ENCODE measurements at places on chromosomes 5 and 9.

- DNase-seq: peak; percentile 5
Measured at GRCh38 chr9:27377147-27377807, 80.3 kb upstream of the EQTN start.

- no peak for DNase-seq
Measured at GRCh38 chr9:36820392-36820861, 213.6 kb downstream of the PAX5 start.

DNA sequence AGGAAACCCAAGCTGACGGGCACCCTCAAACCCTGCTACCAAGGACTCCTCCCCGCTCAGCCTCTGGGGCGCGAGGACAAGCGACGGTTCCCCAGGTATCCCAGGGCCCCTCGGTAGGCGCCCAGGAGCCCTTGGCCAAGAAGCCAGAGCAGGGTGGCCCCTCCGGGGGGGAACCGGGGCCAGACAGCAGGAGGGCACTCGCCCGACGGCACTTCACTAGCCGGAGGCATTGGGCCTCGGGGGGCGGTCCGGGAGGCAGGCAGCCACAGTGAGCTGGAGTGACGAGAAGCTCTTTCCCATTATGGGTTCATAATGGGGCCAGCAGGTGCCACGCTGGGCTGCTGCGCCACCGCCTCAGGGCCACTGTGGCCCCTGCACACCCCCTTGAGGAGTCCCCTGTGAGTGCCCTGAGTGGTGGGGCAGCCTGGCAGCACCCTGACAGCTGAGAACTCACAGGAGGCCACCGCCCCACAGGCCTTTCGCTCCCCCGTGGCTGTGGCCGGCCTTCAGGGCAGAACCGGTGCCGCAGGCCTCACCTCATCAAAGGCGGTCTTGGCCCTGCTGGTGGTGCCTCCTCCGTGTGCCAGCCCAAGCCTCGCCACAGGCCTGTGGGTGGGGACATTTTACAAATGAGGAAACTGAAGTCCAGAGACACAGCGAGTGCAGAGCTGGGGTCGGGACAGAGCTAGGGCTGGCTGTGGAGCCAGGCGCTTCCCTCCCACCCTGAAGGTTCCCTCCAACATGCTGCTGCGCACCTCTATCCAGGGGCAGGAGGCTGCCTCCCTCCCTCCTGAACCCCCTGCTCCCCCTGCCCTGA, 68.7 kb downstream of the PSMB7 start:
- no peak for DNase-seq

DNA sequence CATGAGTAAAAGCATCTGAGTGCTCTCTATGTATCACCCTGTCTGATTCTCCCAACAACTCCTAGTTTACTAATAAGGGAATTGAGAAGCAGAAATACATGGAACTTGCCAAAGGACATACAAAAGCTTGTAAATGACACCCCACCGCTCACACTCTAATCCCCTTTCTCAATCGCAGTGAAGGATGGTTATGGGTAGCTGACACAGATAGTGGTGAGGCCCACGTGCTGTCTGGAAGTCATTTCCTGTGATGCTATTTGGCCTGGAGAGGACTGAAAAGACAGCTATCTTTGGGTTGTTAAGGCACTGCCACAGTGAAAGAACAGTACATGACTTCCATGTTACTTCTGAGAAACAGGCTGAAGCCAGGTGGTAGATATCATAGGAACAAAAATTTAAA, 117.0 kb downstream of the GLIS3 start:
- DNase-seq: no peak

DNA sequence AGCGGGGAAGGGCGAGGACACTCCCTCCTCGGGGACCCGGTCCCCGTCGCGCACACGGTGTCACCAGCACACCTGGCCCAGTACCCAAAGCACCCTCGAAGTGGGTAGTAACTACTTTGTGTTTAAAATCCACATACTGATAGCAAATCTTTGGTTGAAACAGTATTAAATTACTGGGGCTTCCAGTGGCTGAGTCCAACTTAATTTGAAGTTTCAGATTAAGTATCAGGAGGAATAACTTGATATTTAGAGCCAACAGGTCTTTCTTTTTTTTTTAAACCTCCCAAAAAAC, 615 bp downstream of the ATG10 start:
- no peak for DNase-seq

DNA sequence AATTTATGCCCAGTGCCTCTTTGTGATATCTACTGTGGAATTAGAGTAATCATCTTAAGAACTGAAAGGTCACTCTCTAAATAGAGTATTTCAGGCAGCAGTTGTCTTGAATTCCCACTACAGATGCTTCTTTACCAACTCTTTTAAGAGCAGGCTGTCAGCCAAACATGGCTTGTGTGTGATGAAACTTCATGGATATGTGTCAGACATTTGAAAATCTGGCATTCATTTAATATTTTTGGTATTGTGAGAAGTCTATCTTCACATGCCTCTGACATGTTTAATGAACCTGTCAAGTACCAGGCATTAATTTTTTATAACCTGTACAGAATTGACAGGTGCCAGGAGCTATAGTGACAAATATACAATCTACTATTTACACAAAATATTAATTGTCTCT, 318.6 kb downstream of the CDH9 start:
- no peak for DNase-seq

- no peak for DNase-seq
Measured at GRCh38 chr9:126853667-126854066, 6.8 kb upstream of the ZBTB34 start.

GRCh38 chr5:149387982-149388381, 8.9 kb upstream of the IL17B start:
- no peak for DNase-seq

- DNase-seq: no peak
Measured at GRCh38 chr9:98432134-98432533, 176.7 kb upstream of the TBC1D2 start.

DNA sequence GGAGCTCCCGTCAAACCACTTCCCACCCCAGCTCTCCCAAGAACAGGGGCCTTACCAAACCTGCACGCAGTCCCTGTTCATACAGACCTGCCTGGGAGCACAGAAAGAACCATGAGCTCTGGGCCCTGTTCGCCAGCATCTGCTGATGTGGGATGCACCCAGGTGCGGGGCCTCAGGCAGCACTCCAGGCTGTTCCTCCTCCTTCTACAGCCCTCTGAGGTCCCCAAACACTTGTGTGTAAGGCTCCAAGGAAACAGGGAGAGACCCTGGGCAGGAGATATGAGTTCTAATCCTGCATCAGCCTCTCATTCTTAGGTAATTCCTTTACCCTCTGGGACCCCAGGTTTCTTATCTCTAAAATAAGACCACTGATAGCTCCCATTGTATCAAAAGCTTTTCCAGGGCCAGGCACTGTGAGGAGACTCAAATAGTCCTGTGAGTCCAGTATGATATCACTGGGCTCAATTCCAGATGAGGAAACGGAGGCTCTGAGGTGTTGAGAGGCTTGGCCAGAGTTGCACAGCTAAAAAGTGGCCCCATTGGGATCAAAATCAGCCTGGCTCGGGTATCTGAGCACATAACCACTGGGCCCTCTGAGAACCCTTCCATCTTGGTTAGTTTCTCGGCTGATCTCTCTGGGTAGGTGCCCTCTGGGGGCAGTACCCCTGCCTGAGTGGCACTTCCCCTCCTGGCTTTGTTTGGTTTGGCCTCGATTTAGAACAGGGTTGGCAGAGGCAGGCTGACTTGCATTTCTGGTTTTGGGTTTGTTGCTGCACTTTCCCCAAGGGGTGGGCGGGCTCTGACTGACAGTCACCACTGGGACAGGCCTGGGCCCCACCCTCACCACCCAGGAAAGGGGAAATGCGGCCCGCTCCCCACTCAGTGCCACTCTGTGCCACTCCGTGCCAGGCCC, 116.8 kb downstream of the RGS3 start:
- DNase-seq: no peak

GRCh38 chr5:133864711-133865110, 103.7 kb downstream of the C5orf15 start:
- no peak for DNase-seq

- no peak for DNase-seq
Measured at GRCh38 chr5:126521130-126521529, 73.9 kb downstream of the ALDH7A1 start.

DNA sequence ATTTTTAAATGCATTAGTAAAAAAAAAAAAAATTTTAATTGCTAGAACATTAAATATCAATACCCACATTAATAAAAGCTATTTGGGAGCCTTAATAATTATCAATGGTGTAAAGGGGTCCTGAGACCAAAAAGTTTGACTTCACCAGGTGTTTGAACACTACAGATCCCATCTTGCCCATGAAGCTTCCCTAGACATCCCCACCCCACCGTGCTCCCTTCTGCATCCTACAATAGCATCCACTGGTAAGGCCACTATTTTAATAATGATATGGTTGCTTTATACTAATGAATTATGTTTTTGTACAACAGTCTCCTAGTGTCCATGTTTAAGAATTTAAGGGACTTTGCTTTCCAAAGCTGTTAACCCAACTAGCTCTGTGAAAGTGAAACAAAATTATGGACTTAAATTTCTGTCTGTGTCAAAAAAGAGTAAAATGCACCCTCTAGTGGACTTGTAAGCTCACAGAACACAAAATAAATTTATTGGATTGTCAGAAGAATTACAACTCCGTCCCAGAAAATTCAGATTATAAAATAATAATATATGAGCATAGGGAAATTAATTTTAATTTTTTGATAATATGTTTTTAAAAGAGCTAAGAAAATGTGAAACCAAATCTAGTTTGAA, 76.0 kb downstream of the ARL15 start:
- peak; percentile 46 for DNase-seq

GRCh38 chr5:173925449-173926071, 37.4 kb downstream of the CPEB4 start:
- peak; percentile 41 for DNase-seq

DNA sequence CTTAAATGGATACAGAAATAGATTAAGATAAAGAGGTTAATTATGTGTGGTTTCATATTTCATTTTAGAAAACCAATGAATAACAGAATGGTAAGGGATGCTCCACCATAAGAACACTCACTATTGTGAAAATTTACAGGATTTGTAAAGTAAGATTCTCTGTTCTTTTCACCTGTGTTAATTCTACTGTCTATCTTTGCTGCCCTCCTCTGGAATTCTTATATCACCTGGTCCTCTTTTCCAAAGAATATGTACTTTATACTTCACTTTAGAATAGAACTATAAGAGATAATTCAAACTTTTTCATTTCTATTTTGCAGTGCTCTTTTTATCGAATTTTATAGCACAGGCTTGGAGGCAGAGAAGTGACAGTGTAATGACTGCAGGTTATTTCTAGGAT, 213.4 kb downstream of the LURAP1L start:
- DNase-seq: no peak

GRCh38 chr5:92977846-92978540, 603.0 kb downstream of the NR2F1-AS1 start:
- no peak for DNase-seq

- peak; percentile 8 for DNase-seq
Measured at GRCh38 chr5:93800988-93801811, 59.8 kb upstream of the POU5F2 start.

GRCh38 chr5:554284-554988, 30.2 kb upstream of the SLC9A3 start:
- DNase-seq: no peak

DNA sequence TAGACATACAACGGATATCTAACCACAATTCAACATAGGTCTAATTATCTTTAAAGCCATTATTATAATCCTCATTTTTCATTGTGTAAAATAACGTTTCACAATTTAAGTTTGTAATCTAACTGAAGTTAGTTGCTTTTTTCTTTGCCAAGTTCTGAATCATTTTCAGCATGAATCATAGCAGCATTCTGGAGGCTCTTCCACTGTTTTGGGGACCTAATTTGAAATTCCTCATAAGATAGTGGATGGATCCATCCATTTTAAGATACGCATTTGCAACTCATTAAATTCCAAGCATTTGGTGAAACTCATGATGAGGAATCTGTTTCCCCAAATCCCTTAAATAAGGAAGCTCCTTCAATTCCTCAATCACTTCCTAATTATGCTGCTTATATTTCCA, 447.1 kb upstream of the CDH10 start:
- DNase-seq: no peak

DNA sequence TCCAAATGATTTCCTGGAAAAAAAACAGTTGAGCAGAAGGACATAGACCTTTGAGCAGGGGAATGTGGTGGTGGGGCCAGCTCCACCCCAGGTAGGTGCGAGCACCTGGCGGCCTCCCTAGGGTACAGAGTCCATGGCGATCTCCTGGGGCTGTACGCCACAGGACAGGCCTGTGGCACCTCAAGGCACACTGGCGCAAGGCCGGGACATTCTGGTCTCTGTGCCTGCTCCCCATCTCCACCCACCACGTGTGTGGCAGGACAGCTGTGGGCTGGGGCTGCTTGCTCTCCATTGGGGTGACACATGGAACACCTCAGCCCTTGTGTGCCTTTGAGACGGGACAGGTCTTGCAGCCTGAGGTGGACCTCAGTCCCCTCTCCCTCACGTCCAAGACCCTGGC, 25.2 kb downstream of the WNK2 start:
- no peak for DNase-seq

DNA sequence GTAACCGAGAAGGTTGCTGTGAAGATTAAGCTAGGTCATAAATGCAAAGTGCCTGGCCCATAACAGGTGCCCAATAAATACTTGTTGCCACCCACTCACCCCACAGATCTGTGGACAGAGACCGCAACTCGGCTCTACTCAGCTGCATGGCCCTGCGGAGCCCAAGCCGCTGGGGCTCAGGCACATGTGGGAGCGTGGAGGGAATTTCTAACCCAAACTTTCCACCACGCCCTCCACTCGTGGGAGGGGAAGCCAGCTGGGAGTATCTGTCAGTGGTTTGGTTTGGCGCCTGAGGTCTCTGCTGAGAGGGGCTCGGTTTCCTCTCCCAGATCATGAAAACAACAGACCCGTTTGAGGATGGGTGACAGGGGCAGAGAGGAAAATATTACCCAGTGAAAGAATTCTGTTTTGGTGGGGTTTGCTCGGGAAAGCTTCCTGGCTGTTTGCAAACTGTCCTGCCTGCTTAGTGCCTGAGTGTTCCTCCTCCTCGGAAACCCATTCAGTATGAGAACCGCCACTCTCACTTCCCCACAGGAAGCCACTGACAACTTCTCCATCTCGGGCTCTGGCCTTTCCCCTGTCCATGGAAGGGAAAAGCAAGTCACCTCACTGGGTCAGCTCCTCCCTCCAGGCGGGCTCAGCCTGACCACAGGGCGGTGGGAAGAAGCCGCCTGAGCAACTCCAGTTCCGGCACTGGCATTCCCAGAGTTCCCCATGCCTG, 60.1 kb downstream of the RGS3 start:
- DNase-seq: no peak

GRCh38 chr9:93183663-93184431, at the start of gene WNK2:
Gene WNK2, plus strand, starts transcription at chr9:93184139. Its CDS starts 791 bp downstream, at chr9:93184930.
- DNase-seq: peak; percentile 52

- peak; percentile 22 for DNase-seq
Measured at GRCh38 chr5:31270396-31270795, 76.9 kb downstream of the CDH6 start.

DNA sequence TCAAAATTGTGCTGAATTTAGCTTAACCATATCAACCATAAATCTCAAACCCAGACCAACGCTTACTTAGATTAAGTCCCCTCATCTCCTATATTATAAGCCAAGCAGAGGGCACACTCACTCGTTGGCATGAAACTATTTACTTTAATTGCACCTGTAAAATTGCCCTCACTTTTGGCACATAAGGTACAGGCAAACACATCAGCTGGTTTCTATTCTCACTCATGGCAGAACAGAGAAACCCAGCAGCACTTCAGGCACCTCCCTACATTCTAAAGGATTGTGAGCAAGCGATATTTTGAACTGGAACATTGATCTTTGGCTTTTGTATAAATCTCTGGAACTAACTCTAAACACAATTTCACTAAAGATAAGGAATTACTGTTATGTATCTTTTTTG, 845.6 kb upstream of the CDH6 start:
- DNase-seq: no peak

GRCh38 chr5:108345541-108346171, 36.2 kb downstream of the FBXL17 start:
- DNase-seq: peak; percentile 4

Measured in HTR-8/SVneo (cell line).